ENCODE measurements at places on chromosomes 7 and 10.

DNA sequence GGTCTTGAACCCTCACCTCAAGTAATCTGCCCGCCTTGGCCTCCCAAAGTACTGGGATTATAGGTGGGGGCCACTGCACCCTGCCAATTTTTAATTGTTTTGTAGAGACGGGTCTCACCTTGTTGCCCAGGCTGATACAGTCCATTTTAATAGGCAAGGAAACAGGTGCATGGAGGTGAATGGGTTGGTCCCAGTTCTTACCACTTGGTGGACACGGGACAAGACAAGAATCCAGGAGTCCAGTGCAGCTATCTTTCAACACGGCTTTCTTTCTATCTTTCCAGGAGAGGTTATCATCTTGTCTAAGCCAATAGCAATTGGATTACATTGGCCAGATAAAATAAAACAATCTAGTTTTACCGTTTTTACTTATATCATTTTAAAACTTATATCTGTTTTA is 23.8 kb downstream of the TCF7L2 start:
- no peak for DNase-seq

GRCh38 chr7:87475359-87476178 is at the start of gene ABCB4:
TSS of gene ABCB4 (minus strand) at chr7:87475680. CDS start at chr7:87475465, 215 bp downstream.
- peak; percentile 23 for DNase-seq

- no peak for DNase-seq
These were observed 11.2 kb downstream of the KCNMA1 start for GRCh38 chr10:77626266-77626935.

GRCh38 chr10:15316871-15317464 is 54.1 kb downstream of the FAM171A1 start:
- DNase-seq, result no peak

- DNase-seq, result no peak
These were observed 117.1 kb downstream of the KMT2E start for GRCh38 chr7:105131033-105131656.

DNA sequence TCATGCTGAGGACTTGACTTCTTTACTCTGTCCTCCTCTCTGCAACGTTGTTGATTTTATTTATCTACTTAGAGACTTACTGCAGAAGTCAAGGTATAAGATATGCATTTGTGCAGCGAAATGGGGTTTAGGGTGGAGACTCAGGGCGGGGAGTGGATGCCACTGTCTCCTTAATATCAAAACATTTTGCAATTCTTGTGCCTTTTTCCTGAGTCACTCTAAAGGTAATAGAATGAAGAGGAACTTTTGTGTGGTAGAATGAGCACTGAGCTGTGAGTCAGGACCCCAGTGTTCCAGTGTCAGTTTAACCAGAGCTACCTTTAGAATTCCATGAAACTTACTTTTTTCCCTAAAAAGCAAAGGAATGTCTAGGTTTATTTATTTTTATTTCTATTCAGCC is 78.2 kb downstream of the VTI1A start:
- no peak for DNase-seq

DNA sequence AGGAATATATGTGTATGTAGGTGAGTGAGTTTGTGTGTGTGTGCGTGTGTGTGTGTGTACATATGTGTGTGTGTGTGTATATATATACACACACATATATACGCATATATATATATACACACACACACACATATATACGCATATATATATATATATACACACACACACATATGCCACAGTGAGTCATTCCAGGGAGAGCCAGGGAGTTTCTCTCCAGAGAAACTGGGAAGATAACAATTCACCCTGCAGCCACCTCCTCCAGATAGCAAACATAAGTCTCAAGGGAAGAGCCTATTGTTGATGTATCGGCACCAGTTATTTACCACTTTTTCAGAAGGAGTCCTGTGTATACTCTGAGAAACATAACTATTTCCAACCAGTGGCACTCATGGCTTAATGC is 102.3 kb upstream of the STK17A start:
- no peak for DNase-seq

DNA sequence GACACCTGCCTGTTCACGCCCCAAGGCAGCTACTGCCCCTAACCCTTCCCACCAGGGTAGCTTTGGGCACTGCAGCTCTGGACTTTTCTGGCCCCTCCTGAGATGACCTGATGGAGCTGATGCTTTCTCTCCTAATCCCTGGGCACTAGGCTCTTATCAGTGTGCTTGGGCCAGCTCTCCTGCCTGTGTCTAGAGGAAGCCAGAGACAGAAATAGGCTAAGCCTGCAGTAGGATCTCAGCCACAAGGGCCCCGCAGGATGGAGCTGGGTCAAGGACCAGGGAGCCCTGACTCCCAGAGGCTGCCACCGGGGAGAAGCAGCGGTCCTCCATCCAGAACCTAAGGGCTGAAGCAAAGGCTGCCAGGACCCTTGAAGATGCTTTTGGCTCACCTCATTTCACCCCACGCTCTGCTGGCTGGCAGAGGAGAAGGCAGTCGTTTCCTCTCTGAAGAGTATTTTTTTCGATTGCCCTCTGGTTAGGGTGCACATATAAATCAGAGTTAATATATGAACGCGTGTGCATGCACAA is 580.8 kb downstream of the GALNT17 start:
- DNase-seq, result no peak

DNA sequence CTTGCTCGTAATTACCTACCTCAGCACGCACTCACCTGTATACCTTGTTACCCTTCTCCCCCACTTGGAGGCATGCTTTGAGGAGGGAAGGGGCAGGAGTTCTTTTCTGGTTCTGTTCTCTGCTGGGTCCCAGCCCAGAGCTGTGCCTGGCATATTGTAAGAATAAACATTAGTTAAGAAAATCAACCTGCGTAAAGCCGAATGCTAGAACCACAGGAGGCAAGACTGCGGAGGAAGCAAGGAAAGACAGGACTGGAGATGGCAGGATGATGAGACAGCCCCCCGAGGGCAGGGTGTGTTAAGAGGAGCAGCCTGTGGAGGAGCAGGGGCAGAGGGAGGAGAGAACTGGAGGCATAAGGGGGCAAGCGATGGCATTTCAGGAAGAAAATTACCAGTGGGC is 9.5 kb downstream of the C10orf53 start:
- no peak for DNase-seq

DNA sequence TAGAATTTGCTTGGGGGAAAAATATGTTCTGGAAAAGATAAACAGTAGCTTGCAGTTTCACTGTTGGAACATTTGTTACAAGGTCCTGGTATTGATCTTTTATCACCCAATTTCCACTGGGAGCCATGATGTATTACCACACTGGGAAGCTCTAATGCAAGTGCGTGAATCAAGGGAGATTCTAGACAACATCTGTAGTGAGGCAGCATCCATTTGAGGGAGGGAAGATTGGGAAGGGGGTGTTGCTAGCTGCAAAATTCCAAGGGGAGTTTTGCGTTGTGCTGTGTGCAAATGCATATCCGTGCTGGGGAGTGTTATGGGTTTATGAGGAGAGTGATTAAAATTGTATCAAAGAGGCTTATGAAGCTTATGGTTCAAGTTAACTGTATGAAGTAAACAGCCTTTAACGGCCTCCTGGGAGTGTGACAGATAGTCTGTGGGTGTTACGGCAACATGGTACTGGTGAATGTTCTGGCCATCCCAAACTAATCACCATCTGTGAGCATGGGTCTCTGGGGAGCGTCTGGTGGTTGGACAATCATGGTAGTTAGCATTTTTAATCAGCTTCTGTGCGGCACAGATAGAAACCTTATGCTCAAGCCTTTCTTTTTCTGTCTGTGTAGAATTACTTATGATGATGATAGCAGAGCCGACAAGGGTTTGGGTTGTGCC is 601.9 kb upstream of the GALNT17 start:
- DNase-seq, result no peak

DNA sequence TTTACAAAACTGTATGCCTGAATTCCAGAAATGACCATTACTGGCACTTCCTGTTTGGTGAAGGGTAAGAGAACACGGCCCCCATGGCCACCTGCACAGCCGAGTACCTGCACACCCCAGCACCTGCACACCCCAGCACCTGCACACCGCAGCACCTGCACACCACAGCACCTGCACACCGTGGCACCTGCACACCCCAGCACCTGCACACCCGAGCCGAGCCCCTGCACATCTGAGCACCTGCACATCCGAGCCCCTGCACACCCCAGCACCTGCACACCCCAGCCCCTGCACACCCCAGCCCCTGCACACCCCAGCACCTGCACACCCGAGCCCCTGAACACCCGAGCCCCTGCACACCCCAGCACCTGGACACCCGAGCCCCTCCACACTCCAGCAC is 243.5 kb downstream of the DNAJB6 start:
- DNase-seq, result no peak

DNA sequence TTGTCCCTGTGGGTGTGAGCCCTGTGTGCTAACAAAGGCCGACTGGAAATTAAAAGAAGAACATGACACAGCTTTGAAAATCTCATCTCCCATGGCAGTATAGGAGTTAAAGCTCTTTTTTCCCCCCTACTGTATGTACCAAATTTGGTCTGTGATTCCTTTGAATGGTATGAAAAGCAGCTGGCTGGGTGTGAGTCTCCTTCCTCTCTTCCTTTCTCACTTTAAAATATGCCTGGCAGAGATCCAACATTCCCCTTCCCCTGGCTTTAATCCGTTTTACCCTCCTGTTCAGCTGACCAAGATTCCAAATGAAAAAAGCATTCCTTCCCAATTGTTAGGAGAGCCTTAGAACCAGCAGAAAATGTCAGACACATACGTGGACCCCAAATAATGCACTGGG is 225.0 kb upstream of the CELF2 start:
- peak; percentile 84 for DNase-seq

GRCh38 chr10:131198401-131198800 is 113.1 kb downstream of the TCERG1L start:
- no peak for DNase-seq

GRCh38 chr7:93958651-93959050 is 37.1 kb downstream of the GNG11 start:
- no peak for DNase-seq

DNA sequence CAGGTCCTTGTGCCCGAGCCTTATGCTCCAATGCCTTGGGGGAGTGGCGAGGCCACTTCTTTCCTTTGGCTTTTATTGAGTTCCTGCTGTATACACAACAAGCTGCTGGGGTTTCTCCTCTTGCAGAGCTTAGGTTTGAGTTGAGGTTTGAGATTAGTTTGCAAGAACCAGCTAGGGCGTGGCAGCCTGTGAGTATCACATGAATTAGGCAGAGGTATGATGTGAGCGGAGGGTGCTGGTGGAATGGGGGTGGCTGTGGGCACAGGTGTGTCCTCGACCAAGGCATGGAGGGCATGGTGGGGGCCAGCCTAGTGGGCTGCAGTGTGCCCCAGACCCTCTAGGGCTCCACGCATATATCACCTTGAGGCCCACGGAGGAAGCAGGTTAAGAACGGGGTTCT is 123.3 kb downstream of the DOCK1 start:
- DNase-seq, result no peak

DNA sequence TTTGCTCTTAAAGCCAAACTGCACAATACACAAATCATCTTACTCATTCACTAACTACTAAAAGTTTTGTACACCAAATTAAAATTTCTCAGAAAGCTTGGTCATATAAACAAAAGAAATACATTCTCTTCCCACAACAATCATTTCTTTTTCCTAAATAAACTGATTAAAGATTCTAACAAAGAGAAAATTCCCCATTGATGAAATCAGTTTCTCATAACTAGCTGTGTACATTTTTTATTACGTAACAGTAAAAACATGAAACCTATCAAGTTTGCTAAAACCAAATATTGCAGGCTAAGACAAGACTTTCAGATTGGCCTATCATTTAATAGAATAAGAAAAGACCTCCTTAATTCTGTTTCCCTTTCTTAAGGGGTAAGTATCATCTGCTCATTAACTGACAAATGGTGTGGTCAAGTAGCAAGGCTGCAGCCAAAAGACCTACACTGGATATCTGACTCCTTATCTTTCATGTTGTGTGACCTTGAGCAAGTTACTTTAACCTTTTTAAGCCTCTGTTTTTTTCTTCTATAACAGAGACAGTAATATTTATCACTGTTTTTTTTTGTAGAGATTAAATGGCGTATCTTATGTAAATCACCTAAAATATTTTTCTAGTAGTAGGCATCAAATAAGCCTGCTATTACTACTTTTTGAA is 22.4 kb downstream of the NAMPT start:
- DNase-seq, result no peak

GRCh38 chr7:106997487-106998271 is 46.8 kb upstream of the PRKAR2B start:
- DNase-seq, result no peak

DNA sequence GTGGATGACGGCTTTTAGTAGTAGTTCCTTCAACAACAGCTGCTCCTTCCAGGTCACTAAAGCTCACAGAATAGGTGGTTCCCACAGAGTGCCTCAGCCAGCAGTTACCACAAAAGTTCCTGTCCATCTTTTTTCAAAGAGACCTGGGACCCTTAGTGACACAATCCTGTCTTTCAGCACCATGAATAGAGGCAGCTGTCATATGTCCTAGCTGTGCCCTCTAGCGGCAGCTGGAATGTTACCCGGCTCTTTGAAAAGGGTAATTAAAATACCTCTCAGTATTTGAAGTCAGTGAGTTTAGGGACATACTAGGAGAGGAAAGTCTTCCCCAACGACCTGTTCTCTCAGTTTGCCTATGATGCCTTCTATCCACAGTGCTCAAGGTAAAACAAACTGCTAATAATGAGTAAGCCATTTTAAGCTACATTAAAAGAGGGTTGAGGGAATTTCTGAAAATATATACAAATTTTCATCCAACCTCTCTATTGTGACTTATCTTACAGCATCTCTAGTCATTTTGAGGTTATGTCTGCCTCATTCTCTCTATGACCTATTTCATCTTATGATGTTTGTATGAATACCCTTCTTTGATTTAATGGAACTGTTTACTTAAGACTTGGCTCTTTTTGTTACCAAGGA is 290.8 kb downstream of the NXPH1 start:
- DNase-seq, result peak; percentile 82

DNA sequence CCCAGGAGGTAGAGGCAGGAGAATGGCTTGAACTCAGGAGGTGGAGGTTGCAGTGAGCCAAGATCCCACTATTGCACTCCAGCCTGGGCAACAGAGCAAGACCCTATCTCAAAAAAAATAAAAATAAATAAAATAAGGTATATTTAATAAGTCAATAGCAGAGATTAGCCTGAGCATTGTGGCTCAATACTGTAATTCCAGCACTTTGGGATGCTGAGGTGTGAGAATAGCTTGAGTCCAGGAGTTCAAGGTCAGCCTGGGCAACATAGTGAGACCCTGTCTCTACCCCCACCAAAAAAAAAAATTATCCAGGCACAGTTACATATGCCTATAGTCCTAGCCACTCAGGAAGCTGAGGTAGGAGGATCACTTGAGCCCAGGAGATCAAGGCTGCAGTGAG is 38.4 kb upstream of the OIT3 start:
- DNase-seq, result no peak

- peak; percentile 83 for DNase-seq
These were observed 11.6 kb downstream of the IMPDH1 start for GRCh38 chr7:128398016-128398840.

DNA sequence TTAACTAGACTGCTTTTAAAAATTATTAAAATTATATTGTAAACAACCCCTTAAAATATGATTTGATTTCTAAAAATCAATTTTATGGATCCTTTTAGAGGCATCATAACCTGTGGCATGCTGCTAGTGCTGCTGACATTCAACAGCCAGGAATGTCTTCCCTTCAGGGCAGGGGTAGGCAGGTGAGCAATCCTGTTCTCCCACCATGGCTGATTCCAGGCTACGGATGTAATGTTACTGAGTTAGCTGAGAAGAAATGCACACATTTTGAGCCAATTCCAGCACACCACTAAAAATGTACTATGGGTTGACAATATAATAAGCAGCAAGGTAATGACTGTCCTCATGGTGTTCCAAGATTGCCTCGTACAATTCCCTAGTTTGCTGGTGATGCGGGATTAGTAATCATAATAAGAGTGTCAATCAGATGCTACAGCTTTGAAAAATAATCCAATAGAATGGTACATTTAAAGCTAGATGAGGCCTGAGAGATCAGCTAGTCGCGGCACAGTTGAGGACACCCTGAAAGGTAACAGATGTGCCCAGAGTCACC is 108.7 kb upstream of the PRR15 start:
- DNase-seq, result no peak

Data from HAP-1 (cell line).